HuH-7.5 (cell line): ENCODE measurements at places on chromosomes 6 and 20.

- DNase-seq, result no peak
Observed at GRCh38 chr20:59101961-59102360, 59.4 kb upstream of the PRELID3B start.

- no peak for DNase-seq
Observed at GRCh38 chr6:15730442-15730841, 67.6 kb upstream of the DTNBP1 start.

- no peak for DNase-seq
Observed at GRCh38 chr6:125604257-125604656, 145.2 kb upstream of the HEY2 start.

DNA sequence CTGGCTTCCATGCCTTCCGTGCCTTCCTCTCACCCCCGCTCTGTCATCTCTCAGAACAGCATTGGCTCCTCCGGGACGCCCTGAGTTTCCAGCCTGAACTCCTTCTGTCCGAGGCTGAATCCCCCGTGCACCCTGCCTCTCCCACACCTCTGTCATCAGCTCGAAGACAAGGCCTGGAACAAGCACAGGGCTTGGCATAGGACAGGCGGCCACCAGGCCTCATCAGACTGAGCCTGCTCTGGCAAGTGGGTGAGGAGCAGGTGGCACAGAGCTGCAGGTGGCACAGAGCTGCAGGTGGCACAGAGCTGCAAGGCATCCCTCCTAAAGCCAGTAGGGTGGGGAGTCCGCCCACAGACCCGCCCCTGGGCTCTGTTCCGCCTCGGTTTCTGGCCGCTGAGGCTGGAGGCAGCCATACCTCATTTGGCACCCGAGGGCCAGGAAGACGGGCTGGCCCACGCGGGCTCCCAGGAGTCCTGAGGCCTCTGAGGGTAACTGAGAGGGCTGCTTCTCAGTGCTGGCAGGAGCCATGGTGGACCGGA, 60.2 kb downstream of the EZR start:
- DNase-seq, result no peak

DNA sequence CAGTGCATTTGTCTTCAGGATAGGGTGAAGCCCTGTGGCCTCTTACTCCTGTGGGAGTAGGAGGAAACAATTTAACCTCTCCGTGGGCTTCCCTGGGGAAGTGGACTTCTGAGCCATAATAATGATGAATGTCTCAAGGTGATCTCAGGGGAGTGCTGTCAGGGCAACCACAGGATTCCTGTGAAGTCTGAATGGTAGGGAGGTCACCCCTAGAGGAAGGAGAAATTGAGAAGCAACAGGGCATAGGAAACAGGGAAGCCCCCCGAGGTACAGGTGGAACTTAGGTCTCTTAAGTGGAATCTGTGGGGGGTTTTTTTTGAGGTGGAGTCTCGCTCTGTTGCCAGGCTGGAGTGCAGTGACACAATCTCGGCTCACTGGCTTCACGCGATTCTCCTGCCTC, 26.9 kb downstream of the STK35 start:
- DNase-seq, result no peak

DNA sequence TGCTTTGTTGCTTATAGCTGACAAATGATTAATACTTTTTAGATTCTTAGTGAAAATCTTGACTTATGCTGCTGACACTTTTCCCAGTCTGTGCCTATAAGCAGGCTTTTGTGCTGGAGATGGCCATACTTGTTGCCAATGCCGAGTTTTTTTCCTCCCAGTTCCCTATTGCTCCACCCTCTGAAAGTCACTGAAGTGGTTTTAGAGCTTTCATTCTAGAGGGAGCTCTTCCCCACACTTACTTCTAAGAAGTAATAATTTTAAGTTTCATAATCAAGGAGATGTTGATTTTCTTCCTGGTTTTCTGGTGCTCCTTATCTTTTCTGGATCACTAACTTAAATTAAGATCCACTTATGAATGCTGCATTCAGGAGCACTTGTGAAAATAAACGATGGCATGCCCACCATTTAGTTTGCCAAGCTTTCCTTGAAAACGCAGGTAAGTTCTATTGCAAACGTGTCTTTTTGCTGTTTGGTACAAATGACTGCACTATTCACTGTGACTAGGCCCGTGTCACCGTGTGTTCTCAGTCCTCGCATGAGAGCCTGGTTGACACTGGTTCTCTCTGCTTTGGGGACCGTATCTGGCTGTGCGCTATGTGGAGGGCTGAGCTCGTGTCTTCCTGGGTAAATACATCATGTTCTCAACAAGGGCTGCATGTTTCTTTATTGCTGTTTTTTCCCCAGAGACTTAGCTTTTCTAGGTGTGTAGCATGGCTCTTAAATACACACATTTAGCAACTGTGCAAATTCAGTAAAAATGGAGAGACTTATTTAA, 50.2 kb downstream of the GFRA4 start:
- DNase-seq, result no peak

GRCh38 chr6:77430504-77430903, 32.8 kb downstream of the HTR1B start:
- DNase-seq, result no peak

- no peak for DNase-seq
Observed at GRCh38 chr6:35668744-35669450, 19.8 kb downstream of the FKBP5 start.

DNA sequence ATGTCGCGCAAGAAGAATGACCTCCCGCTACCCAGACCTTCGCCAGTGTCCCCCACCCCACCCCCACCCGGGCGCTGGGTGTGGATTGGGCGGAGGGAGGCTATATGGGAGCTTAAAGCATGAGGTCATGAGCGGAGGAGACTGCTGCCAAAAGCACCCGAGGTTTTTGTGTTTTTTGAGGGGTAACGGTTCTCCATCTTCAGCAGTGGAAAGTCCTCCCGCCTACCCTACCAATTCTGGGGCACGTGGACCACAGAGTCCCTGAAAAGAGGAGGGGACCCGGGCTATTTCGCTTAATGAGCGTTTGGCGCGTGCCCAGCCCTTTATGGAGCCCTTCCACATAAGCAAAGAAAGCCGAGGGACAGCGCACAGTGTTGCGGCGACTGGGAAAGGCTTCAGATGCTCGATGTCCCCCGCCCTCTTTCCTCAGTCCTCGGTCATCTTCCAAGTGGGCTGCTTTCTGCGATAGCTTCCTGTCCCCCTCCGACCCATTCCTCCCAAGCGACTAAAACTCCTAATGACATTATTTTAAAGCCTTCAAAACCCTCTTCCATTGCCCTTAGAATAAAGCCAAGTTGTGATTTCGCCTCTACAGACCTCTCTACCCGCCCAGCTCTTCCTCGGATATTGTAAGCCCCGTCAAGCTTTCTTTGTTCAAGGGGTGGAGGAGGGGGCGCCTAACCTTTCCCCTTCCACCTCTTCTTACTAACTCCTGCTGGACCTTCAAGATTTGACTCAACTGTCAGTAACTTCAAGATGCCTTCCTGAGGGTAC, 2.1 kb upstream of the TRERF1 start:
- no peak for DNase-seq

DNA sequence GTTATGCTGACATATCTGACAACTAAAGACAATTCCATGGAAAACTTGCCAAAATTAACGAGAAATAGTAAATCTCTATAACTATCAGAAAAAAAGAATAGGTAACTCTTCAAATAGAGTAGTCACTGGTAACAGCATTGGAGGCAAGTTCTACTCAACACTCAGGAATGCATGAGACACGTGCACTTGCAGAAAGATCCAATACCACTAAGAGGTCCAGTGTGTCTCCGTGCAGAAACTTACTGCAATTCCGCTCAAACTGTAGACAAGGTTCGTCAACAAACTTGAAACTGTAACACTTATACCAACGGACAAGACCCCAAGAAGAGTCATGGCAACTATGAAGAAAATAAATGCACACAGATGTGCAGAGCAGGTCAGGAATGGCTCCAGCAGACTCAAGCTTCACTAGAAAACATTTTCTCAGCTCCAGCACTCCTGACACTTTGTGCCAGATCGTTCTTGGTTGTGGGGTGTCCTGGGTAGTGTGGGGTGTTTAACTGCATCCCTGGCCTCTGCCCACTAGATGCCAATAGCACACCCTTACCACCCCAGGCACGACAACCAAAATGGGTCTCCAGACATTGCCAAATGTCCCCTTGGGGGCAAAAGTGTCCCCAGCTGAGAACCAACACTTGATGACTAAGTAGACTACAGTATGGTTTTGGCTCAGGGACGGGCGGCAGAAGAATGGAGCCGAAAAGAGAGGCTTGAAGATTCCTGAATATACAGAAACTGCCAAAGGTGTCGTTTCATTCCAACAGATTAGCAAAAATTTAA, 134.8 kb downstream of the DTNBP1 start:
- DNase-seq, result no peak

GRCh38 chr20:62386383-62387218, at the start of gene RPS21:
Gene RPS21, plus strand, starts transcription at chr20:62387103. Its CDS starts 236 bp downstream, at chr20:62387339.
- DNase-seq, result peak; percentile 97

DNA sequence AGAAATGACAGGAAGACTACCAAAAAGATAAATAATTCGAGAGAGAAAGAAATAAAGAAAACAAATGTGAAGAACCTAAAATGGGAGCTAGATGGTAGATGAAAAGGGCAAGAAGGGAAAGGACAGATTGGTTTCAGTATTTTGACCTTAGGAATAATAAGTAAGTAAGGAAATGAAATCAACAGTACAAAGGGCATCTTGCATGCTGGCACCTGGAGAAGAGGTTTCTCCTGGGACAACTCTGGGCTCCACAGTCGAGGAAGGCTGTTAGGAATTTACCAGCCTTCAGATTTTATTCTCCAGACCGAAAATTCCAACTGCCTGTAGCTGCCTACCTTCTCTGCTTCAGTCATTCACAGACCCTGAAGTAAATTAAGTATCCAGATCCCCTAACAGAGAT, 80.5 kb downstream of the SMLR1 start:
- DNase-seq, result no peak

DNA sequence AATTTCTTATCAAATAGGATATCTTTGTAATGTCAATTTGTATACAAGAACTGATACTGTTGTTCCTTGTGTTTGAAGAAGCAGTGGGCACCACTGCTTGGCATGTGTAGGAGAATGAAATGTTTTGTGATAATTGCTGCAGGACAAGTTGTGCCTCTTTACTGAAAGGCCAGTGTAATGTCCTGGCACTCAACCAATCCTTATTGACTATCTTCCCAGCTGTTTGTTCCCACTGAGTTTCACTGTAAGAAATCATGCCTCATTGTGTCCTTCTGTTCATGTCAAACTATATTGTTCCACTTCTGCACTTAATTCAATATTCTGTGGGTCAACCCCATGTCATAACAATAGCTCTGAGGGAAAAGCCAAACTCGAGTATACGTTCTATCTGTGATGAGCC, 136.1 kb upstream of the FAM83B start:
- no peak for DNase-seq

- no peak for DNase-seq
Observed at GRCh38 chr6:24851086-24851485, 52.4 kb upstream of the ARMH2 start.

- peak; percentile 77 for DNase-seq
Observed at GRCh38 chr6:166420351-166420750, 37.6 kb upstream of the MPC1 start.

GRCh38 chr6:33237741-33238140, 29.4 kb downstream of the RING1 start:
- DNase-seq, result no peak

DNA sequence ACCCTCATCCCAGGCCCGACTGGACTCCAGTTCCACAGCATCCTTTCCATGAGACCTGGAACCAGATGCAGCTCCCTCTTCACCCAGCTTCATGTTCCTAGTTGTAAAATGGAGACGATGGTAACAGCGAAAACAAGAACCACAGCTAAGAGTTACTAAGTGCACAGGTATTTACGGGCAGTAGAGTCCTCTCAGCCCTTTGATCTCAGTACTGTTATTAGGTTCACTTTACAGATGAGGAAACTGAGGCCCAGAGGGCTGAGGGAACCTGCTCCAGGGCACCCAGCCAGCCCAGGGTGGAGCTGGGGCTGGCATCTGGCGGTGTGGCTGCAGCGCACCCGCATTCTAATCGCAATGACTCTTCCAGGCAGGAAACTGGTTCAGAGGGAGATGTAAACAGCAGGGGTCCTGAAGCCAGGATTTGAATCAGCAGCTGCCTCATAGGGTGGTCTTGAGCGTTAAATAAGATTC, 858 bp downstream of the BCAS1 start:
- no peak for DNase-seq

DNA sequence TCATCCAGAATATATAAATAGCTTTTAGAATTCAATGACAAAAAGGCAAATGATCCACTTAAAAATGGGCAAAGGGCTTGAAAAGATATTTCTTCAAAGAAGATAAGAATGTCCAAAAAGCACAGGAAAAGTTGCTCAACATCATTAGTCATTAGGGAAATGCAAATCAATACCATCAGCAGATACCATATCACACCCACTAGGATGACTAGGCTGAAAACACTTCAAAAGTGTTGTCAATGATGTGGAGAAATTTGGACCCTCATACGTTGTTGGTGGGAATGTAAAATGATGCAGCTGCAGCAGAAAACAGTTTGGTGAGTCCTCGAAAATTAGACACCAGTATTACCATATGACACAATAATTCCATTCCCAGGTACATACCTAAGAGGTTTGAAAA, 303.6 kb upstream of the SLC35B3 start:
- DNase-seq, result no peak

GRCh38 chr6:128057946-128058345, 157.1 kb upstream of the THEMIS start:
- DNase-seq, result no peak

- no peak for DNase-seq
Observed at GRCh38 chr20:8425016-8425415, 292.9 kb downstream of the PLCB1 start.

DNA sequence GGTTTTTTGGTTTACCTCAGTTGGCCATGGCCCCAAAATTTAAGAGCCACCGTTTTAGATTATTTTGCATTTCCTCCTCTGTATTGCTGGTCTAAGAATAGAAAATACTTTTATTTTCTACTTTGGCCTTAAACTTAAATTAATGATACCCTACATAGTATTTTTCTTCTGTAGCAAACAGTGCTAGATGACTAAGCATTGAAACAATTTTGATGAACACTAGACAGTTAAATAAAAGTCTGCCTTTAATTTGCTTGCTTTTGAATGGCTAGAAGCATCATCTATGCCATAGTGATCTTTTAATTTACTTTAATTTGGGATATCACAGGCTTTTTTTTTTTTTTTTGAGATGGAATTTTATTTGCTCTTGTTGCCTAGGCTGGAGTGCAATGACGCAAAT, 106.4 kb downstream of the CD109 start:
- no peak for DNase-seq

GRCh38 chr6:148561629-148562028, 185.2 kb upstream of the UST start:
- DNase-seq, result no peak

- no peak for DNase-seq
Observed at GRCh38 chr20:50726955-50727791, 4.2 kb upstream of the PARD6B start.
